ENCODE measurements at places on chromosomes 2 and 18. TPM values are rescaled to one million over a fixed set of nuclear protein-coding genes. Genes with fewer than 3 reads are reported as not detected.

Gene ALPG
- 0.07 TPM for total RNA-seq

Gene GALNT14
- total RNA-seq, result 2.1 TPM

Gene LAMA1
- total RNA-seq, result 0.25 TPM

Gene NT5DC4
- total RNA-seq, result not detected

Gene HAAO
- not detected for total RNA-seq

Gene BCL11A
- 0.13 TPM for total RNA-seq

Gene STARD6
- not detected for total RNA-seq

Gene PLB1
- total RNA-seq, result 0.20 TPM

Gene ARHGAP15
- total RNA-seq, result not detected

Gene GAL3ST2
- not detected for total RNA-seq

Gene RAD51AP2
- total RNA-seq, result not detected

Gene DPYSL5
- total RNA-seq, result not detected

Gene MTX2
- 58.7 TPM for total RNA-seq

Gene ANKRD29
- 1.5 TPM for total RNA-seq

Gene FN1
- total RNA-seq, result 639 TPM

All from mammary microvascular endothelial cell (primary cell).